ENCODE measurements at places on chromosomes 6 and 20.

- DNase-seq, result no peak
Observed at GRCh38 chr6:130215526-130215925, 7.2 kb downstream of the SAMD3 start.

DNA sequence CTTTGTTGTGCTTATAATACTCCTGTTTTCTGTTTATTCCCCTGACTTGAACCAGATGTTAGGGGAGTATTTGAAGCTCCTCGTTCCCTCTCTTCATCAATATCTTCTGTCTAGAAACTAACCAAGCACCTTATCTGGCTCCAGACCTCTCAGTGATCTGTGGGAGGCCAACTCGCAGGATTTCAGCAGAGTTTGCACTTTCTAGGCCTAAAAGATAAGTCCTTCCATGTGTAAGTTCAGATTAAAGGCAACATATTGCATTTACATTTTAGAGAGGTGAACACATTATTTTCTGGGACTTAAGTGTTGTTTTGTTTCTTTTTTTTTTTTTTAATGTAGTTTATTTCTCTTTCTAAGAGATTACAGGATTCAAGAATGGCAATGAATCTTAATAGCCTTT is 139.4 kb upstream of the AKAP12 start:
- DNase-seq, result no peak

DNA sequence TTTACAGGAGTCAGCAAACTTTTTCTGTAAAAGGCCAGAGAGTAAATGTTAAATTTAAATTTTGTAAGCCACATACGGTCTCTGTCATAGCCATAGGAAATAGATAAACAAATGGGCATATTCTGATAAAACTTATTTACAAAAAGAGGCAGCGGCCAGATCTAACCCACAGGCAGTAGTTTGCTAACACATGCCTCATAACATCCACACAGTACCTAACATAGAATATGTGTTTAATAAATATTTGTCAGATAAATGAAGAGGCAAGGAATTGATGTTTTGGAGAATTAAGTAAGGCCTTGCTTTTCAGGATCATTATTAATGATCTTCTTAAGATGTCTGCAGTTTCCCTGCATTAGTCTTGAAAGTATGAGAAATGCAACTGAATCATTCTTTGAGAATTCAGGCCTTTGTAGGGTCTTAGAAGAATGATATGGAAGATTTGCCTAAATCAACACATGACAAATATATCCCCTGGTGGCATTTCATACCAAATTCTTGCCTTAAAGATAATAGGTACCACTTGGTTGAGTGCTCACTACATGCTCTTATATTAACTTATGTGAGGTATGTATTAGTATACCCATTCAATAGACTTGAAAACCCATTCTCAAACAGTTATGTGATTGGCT is 39.3 kb upstream of the TRAM2 start:
- DNase-seq, result no peak

GRCh38 chr6:111781041-111781708 is 92.1 kb downstream of the FYN start:
- DNase-seq, result no peak

DNA sequence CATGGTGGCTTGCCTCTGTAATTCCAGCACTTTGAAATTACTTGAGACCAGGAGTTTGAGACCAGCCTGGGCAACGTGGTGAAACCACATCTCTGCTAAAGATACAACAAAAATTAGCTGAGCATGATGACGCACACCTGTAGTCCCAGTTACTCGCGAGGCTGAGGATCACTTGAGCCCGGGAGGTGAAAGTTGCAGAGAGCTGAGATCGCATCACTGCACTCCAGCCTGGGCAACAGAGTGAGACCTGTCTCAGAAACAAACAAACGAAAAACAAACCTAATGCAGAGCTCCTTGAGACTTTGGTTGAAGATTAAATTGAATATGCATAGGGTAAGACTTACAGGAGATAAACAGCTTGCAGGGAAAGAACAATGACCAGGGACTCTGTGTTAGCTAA is 80.8 kb downstream of the SCAF8 start:
- DNase-seq, result no peak

GRCh38 chr20:44640522-44640921 is 11.0 kb downstream of the ADA start:
- no peak for DNase-seq

DNA sequence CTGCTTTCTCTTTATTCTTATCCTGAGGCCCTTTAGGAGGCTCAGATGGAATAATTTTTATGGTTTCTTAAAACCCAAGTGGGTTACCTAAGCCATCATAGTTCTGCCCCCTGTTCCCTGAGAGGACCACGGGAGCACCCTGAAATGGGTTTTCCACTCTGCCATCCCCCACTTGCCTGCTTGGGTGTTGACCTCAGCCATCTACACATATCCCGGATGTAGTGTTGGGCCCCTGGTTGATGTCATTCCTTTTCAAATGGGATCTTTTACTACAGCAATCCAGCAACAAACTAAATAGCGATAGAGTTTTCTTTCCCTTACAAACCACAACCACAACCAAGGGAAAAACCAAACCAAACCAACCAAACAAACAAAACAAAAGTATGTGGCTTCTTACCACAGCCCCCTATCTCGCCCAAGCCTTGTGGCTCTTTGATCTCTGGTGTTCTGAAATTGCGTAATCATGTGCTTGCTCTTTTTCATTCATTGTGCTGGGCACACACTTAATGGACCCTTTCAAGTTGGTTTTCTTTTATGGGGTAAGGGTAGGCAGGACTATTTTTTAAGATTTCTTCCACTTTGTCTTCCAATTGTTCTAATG is 154.9 kb downstream of the ESR1 start:
- no peak for DNase-seq

DNA sequence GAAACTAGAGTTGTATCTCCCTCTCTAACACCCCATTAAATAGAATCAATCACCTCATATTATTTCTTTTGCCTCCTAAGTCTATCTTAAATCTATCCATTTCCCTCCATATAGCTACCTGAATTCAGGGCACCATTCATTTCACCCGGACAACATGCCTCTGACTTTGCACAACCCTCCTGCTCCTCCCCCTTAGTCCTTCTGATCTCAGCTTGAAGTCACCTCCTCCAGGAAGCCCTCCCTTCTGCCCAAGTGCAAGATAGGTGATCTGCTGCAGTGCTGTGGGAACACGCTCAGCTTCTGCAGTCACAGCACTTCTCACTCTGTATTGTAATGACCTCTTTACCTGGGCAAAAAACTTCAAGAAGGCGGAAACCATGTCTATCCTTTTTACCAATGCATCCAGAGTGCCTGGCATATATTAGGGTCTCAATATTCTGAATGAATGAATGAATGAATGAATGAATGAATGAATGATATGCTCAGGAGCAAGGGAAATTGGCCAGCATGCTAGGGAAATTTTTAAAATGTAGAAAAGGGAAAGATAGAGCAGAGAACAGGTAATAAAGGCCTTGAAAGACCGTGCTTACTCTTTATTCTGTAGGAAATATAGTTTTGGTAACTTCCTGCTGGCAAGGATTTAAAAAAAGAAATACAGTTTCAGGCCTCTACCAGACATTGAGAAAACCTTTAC is 41.7 kb downstream of the MBOAT1 start:
- DNase-seq, result no peak

GRCh38 chr20:4180356-4180755 is 165.0 kb upstream of the RNF24 start:
- DNase-seq, result no peak

DNA sequence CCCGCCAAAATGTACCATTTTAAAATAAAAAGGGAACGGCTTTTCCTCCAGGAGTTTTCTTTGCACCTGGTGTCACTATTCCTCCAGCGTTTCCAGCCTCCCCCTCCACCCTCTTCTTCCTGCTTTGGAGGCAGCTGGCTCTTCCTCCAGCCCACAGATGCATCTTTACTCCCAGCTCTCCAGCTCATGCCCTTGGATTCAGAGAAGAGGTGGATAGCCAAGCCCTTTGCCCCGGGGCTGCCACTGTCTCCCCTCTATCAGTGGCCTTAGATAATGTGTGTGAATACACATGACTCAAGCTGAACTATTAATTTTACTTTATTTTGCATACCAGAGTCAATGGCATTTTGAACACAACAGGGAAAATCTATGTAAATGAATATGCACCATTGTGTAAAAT is 15.3 kb upstream of the CDH4 start:
- DNase-seq, result no peak

DNA sequence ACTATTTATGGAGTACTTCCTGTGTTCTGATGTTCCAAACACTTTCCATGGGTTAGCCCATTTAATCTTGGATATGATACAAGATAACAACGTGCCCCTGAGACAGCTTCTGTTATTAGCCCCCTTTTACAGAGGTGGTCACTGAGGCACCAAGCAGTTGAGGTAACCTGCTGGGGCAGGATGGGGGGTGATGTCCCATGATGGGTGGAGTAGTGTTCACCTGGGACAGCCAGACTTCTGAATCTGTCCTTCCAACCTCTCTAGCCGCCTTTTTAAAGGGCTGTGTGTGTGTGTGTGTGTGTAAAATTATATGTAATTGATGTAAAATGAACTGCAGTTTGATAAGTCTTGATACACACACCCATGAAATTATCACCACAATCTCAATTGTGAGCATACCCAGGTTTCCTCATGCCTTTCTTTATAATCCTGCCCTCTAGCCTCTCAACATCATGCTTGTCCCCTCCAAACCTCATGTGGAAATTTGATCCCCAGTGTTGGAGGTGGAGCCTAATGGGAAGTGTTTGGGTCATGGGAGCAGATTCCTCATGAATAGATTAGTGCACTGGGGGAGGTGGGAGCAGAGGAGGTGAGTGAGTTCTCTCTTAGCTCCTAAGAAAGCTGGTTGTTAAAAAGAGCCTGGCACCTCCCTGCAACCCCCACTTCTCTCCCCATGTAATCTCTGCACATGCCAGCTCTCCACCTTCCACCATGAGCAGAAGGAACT is 39.2 kb downstream of the PLAGL2 start:
- no peak for DNase-seq

DNA sequence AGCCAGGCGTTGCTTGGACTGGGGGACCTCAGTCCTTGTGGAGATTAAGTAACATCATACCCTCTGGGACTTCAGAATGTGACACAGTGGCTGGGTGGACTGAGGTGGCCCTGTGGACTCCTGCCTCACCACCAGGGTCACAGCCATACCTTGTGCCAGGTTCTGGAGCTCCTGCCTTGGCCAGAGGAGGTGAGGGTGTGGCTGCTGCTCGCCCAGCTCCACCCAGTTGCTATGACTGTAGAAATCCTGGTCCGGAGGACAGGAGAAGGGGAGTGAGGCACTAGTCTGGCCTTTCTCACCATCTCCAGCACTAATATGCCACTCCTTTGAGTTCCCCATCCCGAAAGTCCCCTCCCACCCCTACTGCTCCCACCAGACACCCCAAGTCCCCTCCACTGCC is 1.9 kb downstream of the VWA7 start:
- DNase-seq, result no peak

GRCh38 chr6:11212664-11213063 is 19.8 kb downstream of the NEDD9 start:
- no peak for DNase-seq

- no peak for DNase-seq
Observed at GRCh38 chr20:64156136-64156885, 7.9 kb upstream of the MYT1 start.

DNA sequence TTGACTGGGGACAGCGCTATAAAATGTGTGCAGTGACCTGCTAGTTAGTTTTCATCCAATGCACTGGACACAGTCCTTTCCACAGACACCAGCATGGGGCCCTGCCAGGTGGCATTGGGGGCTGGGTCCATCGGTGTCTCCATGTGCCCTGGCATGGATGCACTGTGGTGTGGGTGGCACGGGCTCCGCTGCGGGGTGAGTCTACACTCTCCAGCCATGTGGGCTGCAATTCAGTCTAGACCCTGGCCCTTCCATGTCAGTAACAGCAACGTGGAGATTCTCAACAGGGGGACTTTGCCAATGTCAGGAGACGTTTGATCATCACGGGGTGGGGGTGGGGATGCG is 100.0 kb downstream of the RAMACL start:
- no peak for DNase-seq

DNA sequence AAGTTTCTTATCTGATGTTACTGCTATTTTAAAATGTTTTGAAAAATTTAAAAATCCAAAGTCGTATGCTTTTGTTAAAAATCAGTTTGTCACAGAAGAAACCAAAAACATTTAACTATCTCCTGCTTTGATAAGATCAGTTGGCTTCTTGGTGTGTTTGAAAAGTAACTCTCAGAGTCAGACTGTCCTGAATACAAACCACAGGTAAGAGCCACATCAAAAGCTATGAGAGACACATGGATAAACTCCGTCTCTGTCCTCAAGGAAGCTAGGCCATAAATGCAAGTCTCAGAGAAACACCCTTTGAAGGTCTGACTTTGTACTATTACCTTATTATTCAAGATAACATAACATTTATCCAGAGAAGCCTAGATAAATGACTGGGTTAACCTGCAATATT is 7.7 kb downstream of the HBS1L start:
- DNase-seq, result no peak

- no peak for DNase-seq
Observed at GRCh38 chr6:143406673-143407072, 43.8 kb downstream of the ADAT2 start.

DNA sequence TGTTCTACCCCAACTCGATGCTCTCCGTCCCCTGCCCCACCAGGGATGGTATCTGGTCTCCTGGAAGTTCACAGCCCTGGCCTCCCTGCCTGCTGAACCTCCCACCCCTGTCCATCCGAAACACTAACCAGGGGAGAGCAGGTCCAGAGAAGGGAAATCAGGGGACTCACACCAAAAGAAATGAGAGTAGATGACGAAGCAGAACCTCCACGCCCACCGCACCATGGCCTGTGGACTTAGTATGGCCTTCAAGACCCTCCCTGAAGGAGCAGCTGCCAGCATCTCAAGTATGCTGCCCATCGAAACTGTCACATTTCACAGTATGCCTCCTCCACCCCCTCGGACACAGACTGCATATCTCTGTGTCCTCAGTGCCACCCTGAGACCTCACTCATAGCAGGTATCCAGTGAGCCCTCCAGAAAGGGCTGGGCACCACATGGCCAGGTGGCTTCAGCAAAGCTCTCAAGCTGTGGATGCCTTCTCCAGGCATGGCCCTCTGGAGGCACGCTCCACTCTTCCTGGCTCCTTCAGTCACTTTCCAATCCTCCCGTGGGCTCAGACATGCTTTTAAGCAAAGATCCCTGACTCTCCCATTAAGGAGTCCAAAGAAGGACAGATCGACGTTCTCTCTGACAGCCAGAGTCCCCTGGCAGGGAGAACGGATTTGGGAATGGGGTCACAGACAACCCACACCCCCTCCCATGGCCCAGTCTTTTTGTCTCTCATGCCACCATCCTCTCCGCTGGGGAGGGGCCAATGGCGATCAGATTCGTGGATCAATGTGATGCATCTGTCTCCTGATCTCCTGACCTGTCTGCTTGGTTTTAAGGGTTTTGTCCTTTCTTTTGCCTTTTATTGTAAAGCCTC is 158.4 kb downstream of the ANKRD60 start:
- no peak for DNase-seq

GRCh38 chr6:107128175-107128574 is 12.9 kb upstream of the BEND3 start:
- no peak for DNase-seq
